Fibroblast of skin of left biceps (primary cell): ENCODE measurements at places on chromosomes 16 and 17.

DNA sequence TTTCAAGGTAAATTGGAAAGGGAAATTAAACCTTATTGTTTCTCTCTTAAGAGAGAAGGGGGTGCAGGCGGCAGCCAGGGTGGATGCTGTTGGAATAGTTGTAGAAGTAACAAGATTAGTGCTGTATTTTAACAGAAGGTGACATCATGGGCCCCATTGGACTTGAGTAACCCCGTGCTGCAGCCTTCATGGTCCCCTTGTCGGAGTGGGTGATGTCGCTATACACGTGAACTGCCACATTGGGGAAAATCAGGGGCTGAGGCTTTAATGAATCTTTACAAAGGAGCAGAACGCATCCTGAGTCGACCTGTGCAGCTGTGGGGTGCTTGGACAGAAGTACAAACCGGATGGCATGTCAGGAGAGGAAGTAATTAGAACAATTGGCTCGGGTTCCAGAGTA lies 3.2 kb downstream of the SNX11 start:
- DNase-seq = no peak

- DNase-seq = no peak
Observed at GRCh38 chr17:49489348-49489747, 5.7 kb upstream of the NGFR start.

DNA sequence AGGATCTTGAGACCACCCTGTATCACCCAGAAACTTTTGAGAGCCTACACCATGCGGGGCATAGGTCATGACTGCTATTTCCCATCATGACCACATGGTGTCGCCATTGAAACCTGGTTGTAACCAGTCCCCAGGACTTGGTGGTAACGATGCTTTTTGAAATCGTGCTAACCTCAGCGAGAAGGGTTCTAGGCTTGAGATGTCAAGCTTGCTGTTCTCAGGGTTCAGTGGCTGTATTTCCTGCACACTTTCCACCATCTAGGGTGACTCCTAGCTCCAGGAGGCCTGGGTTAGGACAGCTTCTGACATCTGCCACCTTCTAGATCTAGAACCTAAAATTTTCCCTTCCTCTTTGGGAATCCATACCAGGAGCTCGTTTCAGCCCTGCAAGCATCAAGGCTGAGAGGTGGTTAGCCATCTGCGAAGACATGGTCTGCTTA lies 13.0 kb upstream of the SPNS3 start:
- peak; percentile 14 for DNase-seq

GRCh38 chr16:684961-685696 lies 995 bp upstream of the JMJD8 start:
- no peak for DNase-seq

- DNase-seq = no peak
Observed at GRCh38 chr16:78608305-78608776, 508.9 kb downstream of the WWOX start.
